Immature natural killer cell (primary cell): ENCODE measurements at places on chromosomes 11 and 22. TPM values are rescaled to one million over a fixed set of nuclear protein-coding genes. Genes with fewer than 3 reads are reported as not detected.

Gene MPZL2
- polyA plus RNA-seq = 1.5 TPM

Gene PHOX2A
- not detected for polyA plus RNA-seq

Gene KCNK4
- polyA plus RNA-seq = not detected

DNA sequence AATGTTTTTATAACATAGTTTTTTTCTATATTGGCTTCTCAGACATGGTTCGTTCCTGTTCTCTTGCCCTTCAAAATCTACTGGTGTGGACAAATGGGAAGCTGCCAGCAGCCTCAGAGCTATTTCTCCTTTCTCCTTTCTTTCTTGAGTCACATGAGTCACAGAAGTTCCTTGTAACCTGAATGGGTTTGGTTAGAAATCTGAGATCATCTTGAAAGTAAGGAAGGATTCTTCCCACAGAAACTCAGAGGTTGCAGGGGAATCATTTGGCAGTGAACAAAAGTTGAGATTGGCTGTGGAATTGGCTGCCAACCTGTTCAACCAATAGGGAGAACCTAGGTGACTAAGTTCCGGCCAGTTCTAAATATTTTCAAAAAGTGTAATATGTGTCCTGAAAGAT lies 12.5 kb downstream of the PLET1 start:
- no peaks in the 10 kb centered on the region for H3K4me1 ChIP-seq
- no peak for DNase-seq
- peaks cover 10% of the 10 kb centered on the region for H3K36me3 ChIP-seq

DNA sequence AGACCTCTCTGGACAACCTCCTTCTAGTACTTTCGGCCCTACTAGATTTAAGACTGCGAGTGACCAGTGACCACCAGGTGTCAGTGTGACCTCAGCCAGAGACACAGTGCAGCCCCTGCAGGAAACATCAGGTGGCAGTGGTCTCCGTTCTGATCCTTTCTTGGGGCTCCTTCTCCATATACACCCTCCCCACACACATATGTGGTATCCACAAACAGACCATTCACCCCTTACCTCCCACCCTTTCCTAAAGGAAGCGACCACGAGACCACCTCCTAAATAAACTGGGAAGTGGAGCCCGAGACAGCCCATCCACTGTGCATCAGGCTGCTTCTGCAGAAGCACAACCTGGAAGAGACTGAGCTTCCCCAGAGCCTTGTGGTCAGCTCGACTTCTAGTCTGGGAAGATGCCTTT lies 38.5 kb upstream of the CYP2D6 start:
- DNase-seq = peak; percentile 70
- H3K27me3 ChIP-seq = no peaks in the 10 kb centered on the region
- no peak overlapping the region for H3K27ac ChIP-seq
- peaks cover 35% of the 10 kb centered on the region for H3K4me1 ChIP-seq
- no peak overlapping the region for H3K4me3 ChIP-seq

- H3K4me1 ChIP-seq = peaks cover 37% of the 10 kb centered on the region
- H3K27me3 ChIP-seq = peaks cover 2% of the 10 kb centered on the region
- no peak overlapping the region for H3K27ac ChIP-seq
- peak overlapping the region; percentile 97 for H3K4me3 ChIP-seq
- no peak for DNase-seq
These were observed 2.0 kb downstream of the MIEF1 start for GRCh38 chr22:39504071-39504470.

- H3K4me1 ChIP-seq = peaks cover 44% of the 10 kb centered on the region
- H3K4me3 ChIP-seq = no peak overlapping the region
- no peaks in the 10 kb centered on the region for H3K27me3 ChIP-seq
- no peak overlapping the region for H3K27ac ChIP-seq
These were observed 20.2 kb downstream of the TTC17 start for GRCh38 chr11:43378897-43379296.

GRCh38 chr11:44335052-44335760 lies 25.3 kb upstream of the ALX4 start:
- peaks cover 15% of the 10 kb centered on the region for H3K27me3 ChIP-seq
- no peak overlapping the region for H3K4me3 ChIP-seq
- no peak for DNase-seq
- no peaks in the 10 kb centered on the region for H3K36me3 ChIP-seq
- no peaks in the 10 kb centered on the region for H3K4me1 ChIP-seq

DNA sequence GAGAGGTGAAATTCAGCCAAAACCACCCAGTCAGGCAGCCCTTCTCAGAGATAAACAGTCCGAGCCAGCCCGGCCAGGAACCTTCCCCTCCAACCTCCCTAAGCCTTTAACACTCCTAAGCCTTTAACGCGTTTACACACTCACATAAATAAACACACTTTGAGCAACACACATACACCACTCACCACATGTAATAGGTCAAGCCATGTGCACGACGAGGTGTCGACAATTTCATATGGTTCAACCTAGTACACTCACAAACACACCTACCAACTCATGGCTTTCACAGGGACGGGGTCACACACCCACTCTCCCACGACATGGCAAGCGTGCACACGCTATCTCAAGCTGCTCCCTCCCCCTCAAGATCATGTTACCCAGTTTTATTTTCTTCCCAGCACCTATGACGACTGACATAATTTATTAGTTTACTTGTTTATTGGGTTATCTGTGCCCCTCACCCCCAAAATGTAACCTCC lies 15.5 kb downstream of the SLC43A1 start:
- H3K4me1 ChIP-seq = peaks cover 9% of the 10 kb centered on the region
- no peak for DNase-seq

GRCh38 chr11:117901601-117902000 lies 25.1 kb upstream of the FXYD6 start:
- H3K36me3 ChIP-seq = no peaks in the 10 kb centered on the region
- H3K27me3 ChIP-seq = no peaks in the 10 kb centered on the region
- H3K4me3 ChIP-seq = no peak overlapping the region
- no peak for DNase-seq
- H3K4me1 ChIP-seq = no peaks in the 10 kb centered on the region

DNA sequence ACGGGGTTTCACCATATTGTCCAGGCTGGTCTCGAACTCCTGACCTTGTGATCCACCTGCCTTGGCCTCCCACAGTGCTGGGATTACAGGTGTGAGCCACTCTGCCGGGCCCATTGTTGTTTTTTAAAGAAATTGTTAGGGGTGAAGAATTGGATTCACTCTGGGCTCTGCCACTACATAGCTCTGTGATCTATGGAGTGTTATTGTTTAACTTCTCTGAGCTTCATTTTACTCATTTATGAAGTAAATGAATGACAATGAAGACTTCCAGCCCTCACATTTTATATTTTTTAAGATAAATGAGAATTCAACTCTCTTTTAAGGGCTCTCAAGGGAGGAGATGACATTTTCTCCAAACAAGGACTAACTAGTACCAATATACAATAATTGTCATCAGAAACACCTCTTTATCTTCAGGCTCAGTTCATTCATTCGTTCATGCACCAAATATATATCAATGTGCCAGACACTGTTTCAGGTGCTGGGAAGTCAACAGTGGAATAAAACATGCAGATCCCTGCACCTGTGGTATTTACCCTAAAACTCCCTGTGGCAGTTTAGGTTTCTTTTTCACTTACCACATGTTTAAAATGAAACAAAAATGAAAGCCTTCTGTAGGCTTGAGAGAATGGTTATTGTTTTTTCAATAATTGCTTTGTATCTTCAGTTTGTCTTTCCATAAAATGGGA lies 23.5 kb upstream of the GRAMD1B start:
- no peak for DNase-seq
- no peak overlapping the region for H3K4me3 ChIP-seq
- H3K4me1 ChIP-seq = peaks cover 26% of the 10 kb centered on the region

DNA sequence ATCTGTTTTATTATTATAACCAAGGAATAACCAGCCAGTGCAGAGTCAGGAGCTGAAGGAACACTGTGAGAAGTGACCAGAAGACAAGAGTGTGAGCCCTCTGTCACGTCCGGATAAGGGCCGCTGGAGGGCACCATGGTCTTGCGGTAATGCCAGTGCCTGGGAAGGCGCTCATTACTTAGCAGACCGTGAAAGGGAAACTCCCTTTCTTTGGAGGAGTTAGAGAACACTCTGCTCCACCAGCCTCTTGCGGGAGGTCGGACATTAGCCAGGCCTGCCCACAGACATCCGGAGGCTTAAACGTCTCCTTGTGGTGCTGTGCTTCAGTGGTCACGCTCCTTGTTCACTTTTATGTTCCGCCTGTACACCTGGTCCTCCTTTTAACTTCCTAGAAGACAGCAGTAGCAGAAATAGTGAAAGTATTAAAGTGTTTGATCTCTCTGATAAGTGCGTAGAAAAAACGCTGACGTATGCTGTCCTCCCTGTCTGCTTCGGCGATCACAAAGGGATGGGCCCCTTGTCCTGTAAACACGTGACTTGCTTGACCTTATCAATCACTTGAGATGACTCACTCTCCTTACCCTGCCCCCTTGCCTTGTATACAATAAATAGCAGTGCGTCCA lies 120.6 kb upstream of the LMO1 start:
- no peaks in the 10 kb centered on the region for H3K36me3 ChIP-seq
- H3K4me1 ChIP-seq = no peaks in the 10 kb centered on the region
- no peak overlapping the region for H3K27ac ChIP-seq
- peaks cover 1% of the 10 kb centered on the region for H3K27me3 ChIP-seq

- no peak for DNase-seq
- no peak overlapping the region for H3K27ac ChIP-seq
- H3K4me1 ChIP-seq = no peaks in the 10 kb centered on the region
- no peaks in the 10 kb centered on the region for H3K36me3 ChIP-seq
- peaks cover 2% of the 10 kb centered on the region for H3K27me3 ChIP-seq
- no peak overlapping the region for H3K4me3 ChIP-seq
These were observed 162.4 kb upstream of the SYT13 start for GRCh38 chr11:45448561-45448960.

DNA sequence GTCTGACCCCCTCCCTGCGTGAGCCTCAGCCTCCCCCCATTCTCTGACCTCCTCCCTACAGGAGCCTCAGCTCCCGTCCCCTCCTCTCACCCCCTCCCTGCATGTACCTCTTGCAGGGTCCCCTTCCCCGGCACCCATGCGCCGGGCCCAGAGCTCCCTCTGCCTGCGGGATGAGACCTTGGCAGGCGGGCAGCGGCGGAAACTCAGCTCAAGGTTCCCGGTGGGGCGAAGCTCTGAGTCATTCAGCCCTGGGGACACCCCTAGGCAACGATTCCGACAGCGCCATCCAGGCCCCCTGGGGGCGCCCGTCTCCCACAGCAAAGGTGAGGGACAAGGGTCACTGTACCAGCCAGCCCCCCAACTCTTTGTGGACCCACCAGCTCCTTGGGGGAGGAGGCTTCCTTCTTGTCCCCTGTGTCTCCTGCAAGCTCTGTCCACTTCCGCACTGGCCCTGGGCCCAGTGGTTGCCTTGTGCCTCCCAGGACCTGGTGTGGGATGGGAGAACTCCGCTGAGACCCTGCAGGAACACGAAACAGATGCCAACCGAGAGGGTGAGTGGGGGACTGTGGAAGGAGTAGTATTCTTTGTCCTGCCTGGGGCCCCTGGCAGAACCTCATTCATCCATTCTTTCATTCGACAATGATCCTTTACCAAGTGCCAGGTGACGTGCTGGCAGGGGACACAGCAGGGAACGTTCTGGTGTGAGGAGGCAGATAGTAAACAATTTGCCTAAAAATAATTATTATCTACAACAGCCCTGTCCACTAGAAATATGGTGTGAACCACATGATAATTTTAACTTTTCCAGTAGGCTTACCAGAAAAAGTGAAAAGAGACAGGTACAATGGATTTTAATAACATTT lies 3.7 kb upstream of the RPS6KA4 start:
- no peak overlapping the region for H3K4me3 ChIP-seq
- no peak for DNase-seq
- peaks cover 21% of the 10 kb centered on the region for H3K4me1 ChIP-seq

GRCh38 chr22:49377306-49377705 lies 450.4 kb downstream of the BRD1 start:
- H3K27ac ChIP-seq = no peak overlapping the region
- H3K36me3 ChIP-seq = no peaks in the 10 kb centered on the region
- H3K27me3 ChIP-seq = peaks cover 7% of the 10 kb centered on the region
- DNase-seq = no peak

DNA sequence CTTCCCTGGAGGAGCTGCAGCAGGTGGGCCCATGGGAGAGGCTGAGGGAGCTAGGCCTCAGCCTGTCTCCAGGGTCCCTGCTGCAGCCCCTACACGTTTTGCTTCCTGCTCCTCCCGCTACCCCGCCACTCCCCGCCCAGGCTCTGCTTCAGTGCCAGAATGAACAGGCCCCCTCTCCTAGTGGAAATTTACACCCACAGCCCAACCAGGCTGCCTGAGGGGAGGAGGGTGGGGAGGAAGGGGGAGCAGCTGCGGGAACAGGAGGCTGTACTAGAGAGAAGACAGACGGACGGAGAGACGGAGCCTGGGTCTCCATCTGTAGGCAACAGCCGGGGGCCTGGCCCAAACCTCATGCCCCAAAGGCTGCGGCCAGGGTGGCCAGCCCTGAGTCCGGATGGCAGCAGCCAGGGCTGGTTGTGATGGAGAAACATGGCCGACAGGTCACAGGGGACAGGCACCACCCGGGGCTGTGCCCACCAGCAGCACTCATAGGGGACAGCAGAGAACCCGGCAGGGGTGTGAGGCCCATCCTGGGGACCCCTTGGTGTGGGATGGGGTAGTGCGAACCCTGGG lies 20.6 kb downstream of the FLRT1 start:
- no peak for DNase-seq
- no peaks in the 10 kb centered on the region for H3K36me3 ChIP-seq
- no peaks in the 10 kb centered on the region for H3K27me3 ChIP-seq
- H3K4me1 ChIP-seq = peaks cover 4% of the 10 kb centered on the region
- H3K4me3 ChIP-seq = no peak overlapping the region
